ENCODE measurements at places on chromosomes 11 and 22.

DNA sequence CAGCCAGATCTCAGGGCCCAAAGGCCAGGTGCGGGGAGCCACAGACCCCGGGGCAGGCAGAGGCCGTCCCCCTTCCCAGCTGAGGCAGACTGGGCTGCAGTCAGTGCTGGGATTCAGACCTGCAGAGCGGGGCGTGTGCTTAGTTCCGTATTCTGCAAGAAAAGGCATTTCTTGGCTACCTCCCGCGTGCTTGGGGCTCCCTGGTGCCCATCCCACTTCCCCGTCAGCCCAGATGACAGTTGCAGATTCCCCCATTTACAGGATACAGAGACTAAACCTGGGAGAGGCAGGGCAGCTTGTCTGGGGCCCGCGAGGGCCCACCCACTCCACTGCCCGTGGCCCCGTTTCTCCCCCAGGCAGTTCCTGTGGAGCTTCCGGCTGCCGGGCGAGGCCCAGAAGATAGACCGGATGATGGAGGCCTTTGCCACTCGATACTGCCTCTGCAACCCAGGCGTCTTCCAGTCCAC, 18.3 kb downstream of the CYTH4 start:
- no peak overlapping the region for H3K27ac ChIP-seq
- H3K4me3 ChIP-seq: no peak overlapping the region
- DNase-seq: no peak

- H3K36me3 ChIP-seq: no peaks in the 10 kb centered on the region
- H3K4me1 ChIP-seq: no peaks in the 10 kb centered on the region
- no peak overlapping the region for H3K4me3 ChIP-seq
- no peak overlapping the region for H3K27ac ChIP-seq
Observed at GRCh38 chr22:43312608-43313007, 30.6 kb downstream of the SCUBE1 start.

- peak; percentile 13 for DNase-seq
- H3K4me1 ChIP-seq: no peaks in the 10 kb centered on the region
- H3K4me3 ChIP-seq: no peak overlapping the region
- no peak overlapping the region for H3K27ac ChIP-seq
- no peaks in the 10 kb centered on the region for H3K27me3 ChIP-seq
Observed at GRCh38 chr11:43021466-43021865, 290.3 kb upstream of the API5 start.

- no peaks in the 10 kb centered on the region for H3K27me3 ChIP-seq
- peaks cover 51% of the 10 kb centered on the region for H3K4me1 ChIP-seq
- H3K36me3 ChIP-seq: peaks cover 15% of the 10 kb centered on the region
- H3K4me3 ChIP-seq: no peak overlapping the region
- DNase-seq: no peak
- H3K27ac ChIP-seq: peak overlapping the region; percentile 98
Observed at GRCh38 chr22:22897947-22898346, 10.3 kb downstream of the IGLL5 start.

- DNase-seq: no peak
- H3K27me3 ChIP-seq: peaks cover 19% of the 10 kb centered on the region
- H3K4me3 ChIP-seq: no peak overlapping the region
- H3K36me3 ChIP-seq: no peaks in the 10 kb centered on the region
Observed at GRCh38 chr11:33874910-33875490, 16.9 kb downstream of the LMO2 start.

- H3K4me3 ChIP-seq: no peak overlapping the region
- H3K27me3 ChIP-seq: no peaks in the 10 kb centered on the region
- H3K36me3 ChIP-seq: no peaks in the 10 kb centered on the region
Observed at GRCh38 chr11:1467270-1467669, 19.3 kb downstream of the MOB2 start.

Measured in MM.1S (cell line).